ENCODE measurements at places on chromosomes 2 and 18. TPM values are rescaled to one million over a fixed set of nuclear protein-coding genes. Genes with fewer than 3 reads are reported as not detected.

DNA sequence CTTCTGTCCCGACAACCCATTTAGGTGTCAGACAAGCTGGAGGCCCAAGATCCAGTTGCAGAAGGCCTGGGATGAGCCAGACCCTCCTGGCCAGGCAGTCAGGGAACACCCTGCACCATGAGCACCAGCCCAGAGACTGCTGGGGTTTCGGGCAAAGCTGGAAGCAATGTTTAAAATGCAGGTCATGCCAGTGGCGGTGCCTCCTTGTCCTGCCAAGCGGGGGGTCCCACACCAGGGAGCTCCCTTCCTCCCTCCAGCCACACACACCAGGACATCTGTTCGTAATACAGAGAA lies 230.2 kb downstream of the ATAD2B start:
- no peaks in the 10 kb centered on the region for H3K36me3 ChIP-seq
- peaks cover 13% of the 10 kb centered on the region for H3K4me1 ChIP-seq
- no peak for DNase-seq
- no peak overlapping the region for H3K4me3 ChIP-seq
- H3K27me3 ChIP-seq = no peaks in the 10 kb centered on the region

DNA sequence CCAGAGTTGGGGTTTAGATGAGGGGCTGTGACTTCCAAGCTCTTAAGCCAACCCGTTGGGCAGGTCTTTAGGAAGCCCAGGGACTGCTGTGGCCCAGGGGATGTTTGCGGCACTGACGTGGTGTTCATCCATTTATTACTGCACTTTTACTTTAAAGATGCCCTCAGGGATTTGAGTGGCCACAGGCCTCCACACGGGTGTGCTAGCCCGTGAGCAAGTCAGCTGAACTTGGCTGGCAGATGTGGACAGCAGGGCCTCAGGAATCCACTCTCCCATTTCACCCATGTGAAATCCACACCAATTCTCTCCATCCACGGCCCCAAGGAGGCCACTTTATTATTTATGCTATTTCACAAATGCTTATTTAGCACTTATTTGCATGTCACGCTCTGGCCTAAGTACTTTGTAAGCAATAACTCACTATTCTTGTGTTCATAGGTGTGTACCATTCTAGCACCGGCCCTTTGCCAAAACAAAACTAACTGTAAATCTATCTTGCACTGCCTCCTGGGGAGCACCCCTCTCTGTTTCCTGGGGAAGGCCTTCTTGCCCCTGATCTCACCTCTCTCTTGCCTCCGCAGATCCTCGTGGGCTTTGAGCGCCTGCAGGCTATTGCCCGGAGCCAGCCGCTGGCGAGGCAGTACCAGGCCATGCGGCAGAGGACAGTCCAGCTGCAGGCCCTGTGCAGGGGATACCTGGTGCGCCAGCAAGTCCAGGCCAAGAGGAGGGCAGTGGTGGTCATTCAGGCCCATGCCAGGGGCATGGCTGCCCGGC lies 39.1 kb upstream of the GPR17 start:
- no peak overlapping the region for H3K4me3 ChIP-seq
- H3K36me3 ChIP-seq = no peaks in the 10 kb centered on the region
- H3K27me3 ChIP-seq = no peaks in the 10 kb centered on the region
- no peaks in the 10 kb centered on the region for H3K4me1 ChIP-seq
- DNase-seq = no peak
- no peak overlapping the region for H3K27ac ChIP-seq

- no peaks in the 10 kb centered on the region for H3K36me3 ChIP-seq
- DNase-seq = no peak
- no peaks in the 10 kb centered on the region for H3K4me1 ChIP-seq
- H3K4me3 ChIP-seq = no peak overlapping the region
These were observed 556.7 kb upstream of the ACVR2A start for GRCh38 chr2:147288131-147288530.

The KIF5C gene
- not detected for total RNA-seq

The ARID5A gene
- 6.3 TPM for total RNA-seq

The PAX8 gene
- total RNA-seq = not detected

GRCh38 chr2:226838722-226839121 lies 2.9 kb downstream of the RHBDD1 start:
- H3K27me3 ChIP-seq = no peaks in the 10 kb centered on the region
- no peak for DNase-seq
- no peak overlapping the region for H3K27ac ChIP-seq
- no peak overlapping the region for H3K4me3 ChIP-seq
- H3K4me1 ChIP-seq = peaks cover 27% of the 10 kb centered on the region

DNA sequence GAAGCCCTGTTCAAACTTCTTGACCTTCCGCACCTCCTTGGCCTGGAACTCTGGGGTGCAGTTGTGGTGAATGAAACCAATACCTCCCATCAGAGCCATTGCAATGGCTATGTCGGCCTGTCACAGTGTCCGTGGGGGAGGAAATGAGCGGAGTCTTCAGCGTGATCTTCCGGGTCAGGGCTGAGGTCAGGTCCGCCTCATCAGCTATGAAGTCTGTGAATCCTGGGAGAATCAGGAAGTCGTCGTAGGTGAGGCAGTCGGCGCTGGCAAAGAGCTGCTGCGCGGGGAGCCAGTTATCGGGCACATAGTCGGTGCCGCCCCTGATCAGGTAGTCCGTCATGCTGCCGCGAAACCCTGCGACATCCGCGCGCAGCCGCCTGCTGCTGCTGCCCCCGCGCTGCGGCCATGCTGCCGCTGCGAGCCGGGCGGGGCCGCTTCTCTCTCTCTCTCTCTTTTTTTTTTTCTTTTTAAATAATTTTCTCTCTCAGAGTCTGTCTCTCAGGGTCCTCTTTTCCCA lies 154.1 kb upstream of the ZSWIM2 start:
- DNase-seq = no peak
- H3K4me3 ChIP-seq = no peak overlapping the region
- H3K27me3 ChIP-seq = no peaks in the 10 kb centered on the region
- H3K27ac ChIP-seq = no peak overlapping the region
- no peaks in the 10 kb centered on the region for H3K4me1 ChIP-seq
- no peaks in the 10 kb centered on the region for H3K36me3 ChIP-seq

- no peaks in the 10 kb centered on the region for H3K4me1 ChIP-seq
- no peak for DNase-seq
- peaks cover 29% of the 10 kb centered on the region for H3K36me3 ChIP-seq
- H3K27ac ChIP-seq = no peak overlapping the region
- H3K4me3 ChIP-seq = no peak overlapping the region
These were observed 20.2 kb downstream of the KIDINS220 start for GRCh38 chr2:8817221-8817620.
